ENCODE measurements at places on chromosomes 6 and 20.

- no peak for DNase-seq
Observed at GRCh38 chr6:168999392-168999791, 254.3 kb downstream of the THBS2 start.

DNA sequence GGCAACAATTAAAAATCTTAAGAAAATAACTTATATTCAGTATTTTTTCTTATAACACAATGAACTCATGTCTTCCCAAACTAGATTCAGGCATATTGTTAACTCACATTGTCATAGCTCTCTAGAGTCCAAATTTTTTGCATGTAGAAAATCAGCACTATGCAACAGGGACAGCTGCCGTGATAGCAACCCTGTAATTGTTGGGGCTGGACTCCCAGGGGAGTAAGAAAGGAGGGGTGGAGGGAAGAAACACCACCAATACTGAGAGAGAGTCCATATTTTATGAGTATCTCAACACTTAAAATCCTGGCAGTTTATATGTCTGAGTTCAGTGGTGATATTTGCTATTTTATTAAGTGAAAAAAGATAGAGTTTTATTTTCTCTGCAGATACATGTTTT is 89.6 kb upstream of the HS3ST5 start:
- DNase-seq = no peak

DNA sequence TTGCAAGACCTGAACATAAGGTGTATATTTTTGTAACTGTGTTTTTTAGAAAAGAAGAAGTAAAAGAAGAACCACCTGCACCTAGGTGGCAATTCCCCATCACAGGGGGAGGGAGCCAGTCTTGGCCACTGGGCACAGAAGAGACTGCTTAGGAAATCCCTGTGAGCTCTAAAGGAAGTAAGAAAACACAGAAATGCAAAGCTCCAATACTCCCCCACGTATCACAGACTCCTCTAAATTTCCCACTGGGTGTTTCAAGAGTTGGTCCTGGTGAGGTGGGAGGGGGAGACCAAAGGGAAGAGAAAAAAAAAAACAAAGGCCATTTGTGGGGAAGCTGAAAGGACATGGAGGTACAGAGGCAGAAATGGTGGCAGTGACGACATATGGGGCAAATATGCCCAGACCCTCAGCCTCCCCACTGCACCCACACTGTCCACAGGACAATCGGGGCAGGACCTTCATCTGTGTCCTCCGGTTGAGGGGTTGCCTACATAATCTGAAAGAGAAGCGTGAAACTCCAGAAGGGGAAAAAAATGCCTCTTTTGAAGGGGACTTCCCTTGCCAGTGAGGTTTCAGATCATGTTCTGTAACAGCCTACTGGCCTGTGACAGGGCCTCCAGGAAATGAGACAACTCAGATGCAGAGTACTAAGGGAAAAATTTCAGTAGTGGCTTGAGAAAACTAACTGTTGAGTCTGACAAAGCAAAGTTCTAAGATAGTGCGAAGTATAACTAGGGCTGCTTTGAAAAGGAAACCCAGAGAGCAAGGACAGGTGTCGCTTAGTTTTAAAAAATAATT is 226.2 kb upstream of the MARCKS start:
- DNase-seq = no peak

GRCh38 chr6:26553264-26553634 is 15.1 kb downstream of the HMGN4 start:
- peak; percentile 66 for DNase-seq

DNA sequence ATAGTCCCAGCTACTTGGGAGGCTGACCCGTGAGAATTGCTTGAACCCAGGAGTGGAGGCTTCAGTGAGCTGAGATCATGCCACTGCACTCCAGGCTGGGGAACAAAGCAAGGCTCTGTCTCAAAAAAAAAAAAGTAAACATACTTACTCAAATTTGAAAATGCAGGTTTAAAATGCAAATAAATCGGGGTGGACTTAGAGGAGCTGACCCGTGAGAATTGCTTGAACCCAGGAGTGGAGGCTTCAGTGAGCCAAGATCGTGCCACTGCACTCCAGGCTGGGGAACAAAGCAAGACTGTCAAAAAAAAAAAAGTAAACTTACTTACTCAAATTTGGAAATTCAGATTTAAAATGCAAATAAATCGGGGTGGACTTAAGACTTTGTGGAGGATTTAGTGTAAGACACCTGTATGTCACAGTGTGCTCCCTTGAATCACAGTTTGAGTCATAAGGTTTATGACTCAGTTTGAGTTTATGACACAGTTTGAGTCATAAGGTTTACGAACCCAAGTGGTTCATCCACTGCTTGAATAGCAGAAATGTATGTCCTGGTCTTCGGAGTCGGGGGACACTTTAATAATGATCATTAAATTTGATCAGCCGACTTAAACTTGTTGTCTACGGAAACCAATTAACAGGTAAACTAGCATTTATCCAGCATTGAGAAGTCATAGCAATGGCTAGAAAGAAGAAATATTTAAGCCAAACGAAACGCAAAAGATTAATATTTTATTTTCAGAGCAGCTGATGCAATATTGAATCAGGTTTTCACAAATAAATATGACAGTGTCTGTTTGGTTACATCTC is 6.8 kb upstream of the MRPS10 start:
- peak; percentile 73 for DNase-seq

GRCh38 chr6:88662163-88662580 is 301.2 kb downstream of the RNGTT start:
- DNase-seq = no peak

- DNase-seq = no peak
Observed at GRCh38 chr6:134419716-134420115, 101.8 kb upstream of the SGK1 start.

DNA sequence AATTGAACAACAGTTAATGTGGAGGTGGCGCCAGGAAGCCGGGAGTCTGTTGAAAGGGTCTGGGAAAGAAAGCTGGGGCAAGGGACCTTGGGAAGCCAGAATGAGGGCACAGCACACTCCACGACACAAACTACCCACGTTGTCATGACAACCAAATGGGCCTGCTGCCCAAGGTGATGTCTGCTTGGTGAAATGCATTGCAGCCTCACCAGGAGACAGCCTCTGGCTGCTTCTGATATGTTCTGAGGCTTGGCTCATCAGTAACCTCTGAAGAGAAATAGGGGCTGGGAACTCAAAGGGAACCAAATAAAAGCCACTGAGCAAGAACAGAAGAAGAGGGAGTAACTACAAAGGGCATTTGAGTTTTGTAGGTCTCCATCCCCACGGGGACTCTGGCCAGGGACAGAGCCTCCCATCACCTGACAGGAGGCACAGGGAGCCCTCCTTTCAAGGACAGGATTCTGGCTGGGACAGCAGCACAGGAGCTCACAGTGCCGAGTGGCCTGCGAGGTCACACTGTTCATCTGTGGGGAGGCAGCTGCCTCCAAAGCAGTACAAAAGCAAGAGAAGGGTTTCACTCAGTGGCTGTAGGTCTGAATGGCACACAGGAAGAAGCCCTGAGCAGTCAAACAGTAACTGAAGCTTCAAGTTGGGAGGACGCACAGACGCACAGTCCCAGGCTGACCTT is 44.6 kb upstream of the KCNK16 start:
- no peak for DNase-seq

- no peak for DNase-seq
Observed at GRCh38 chr6:46808806-46809205, 15.6 kb downstream of the MEP1A start.

DNA sequence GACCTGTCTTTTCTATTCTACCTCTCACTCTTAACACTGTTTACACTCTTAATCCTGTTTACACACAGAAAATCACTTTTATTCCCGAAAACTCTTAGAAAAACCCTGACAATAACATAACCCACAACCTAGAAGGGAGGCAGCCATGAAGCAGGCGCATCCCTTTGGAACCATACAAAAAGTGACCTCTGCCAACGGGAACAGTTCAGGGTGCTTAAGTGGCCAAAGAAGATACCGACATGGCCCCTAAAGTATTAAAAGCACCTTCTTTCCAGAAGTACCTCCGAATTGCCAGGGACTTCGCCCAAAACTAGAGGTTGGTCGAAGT is 490 bp downstream of the MMUT start:
- no peak for DNase-seq

DNA sequence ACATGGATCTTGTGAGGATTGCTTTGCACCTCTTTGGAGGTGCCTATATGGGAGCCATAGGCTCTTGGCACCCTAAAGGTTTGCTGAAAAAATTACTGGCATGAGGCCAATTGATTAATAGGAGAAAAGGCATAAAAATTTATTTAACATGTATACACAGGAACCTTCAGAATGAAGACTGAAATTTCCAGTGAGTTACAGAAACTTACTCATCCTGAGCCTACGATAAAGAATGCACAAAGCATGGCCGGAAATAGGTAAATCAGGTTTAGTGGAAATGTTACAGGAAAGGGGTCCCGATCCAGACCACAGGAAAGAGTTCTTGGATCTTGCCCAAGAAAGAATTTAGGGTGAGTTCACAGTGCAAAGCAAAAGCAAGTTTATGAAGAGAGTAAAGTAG is 625.3 kb downstream of the MMUT start:
- no peak for DNase-seq

GRCh38 chr20:15922556-15922955 is 650.7 kb downstream of the KIF16B start:
- no peak for DNase-seq

DNA sequence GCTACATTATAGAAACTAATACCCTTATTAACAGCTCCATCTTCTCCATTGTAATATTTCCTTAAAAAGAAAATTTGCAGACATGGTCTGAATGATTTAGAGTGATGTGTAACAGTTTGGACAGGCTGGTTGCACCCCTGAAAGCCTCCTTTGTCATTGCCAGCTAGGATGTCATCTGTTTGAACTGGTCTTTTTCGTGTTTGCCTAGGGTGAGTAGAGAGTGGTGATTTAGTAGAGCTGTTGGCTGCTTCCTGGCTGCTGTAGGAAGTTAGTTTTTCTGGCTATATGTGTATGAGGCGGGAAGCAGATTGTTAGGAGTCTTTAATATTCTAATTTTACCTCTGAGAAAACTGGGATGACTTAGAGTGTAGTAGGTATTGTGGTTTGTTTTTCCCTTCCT is 101.1 kb downstream of the ZFAND3 start:
- no peak for DNase-seq

- DNase-seq = no peak
Observed at GRCh38 chr6:44214307-44214706, 2.4 kb upstream of the MYMX start.

DNA sequence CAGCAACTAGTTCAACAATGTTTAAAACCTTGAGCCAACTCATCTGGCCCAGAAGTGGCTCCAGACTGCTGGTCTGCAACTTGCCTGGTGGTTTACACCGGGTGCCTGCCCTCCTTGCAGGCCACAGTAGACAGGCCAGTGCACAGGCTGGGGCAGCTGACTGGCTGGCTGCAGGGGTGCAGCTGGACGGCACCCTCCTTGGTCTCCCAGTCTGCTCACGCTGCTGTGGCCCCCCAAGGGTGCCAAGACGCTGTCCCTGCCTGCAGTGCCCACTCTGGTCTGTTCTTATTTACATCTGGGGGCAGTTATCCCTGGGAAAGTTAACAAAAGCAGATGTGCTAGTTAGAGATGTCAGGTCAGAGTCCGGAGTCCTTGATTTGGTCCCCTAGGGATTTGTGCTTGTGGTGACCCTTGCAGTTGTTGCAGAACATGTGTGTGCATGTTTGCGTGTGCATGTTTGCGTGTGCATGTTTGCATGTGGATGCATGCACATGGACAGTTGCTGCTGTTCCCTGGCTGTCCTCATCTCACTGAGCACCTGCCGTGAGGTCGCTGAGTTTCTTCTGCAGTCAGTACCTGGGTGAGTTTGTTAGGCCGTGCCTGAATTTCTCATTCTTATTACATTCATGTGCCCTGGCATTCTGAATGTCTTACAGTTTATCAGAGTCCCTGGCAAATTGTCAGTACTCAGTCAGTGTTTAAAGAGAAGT is 48.2 kb upstream of the IRF4 start:
- no peak for DNase-seq

DNA sequence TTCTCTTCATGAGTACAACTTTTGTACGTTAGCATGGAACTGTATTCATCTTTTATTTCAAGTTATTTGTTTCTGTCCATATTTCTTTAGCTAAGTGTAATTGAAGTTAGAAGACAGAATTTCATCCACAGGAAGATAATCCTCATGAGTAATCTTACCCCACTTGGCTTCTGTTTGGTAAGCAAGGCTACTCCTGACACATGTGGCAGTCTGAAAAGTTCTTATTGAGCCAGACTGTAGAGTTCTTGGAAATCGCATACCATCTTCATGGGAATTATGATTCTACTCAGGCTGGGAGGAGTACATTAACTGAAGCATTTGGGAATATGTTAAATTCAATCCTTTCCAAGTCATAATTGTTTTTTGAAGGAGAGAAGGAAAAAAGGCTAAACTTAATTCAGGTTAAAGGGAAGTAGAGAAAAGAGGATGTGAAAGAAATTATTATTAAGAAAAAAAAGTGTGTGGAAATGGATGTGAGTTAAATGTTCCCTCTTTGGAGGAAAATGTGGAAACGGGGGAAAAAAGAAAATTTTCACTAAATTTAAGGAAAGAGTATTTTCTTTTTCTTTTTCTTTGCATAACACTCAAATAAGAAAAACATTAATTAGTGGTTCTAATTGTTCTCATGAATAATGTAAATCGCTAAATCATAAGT is 41.5 kb upstream of the TENT5A start:
- DNase-seq = no peak

DNA sequence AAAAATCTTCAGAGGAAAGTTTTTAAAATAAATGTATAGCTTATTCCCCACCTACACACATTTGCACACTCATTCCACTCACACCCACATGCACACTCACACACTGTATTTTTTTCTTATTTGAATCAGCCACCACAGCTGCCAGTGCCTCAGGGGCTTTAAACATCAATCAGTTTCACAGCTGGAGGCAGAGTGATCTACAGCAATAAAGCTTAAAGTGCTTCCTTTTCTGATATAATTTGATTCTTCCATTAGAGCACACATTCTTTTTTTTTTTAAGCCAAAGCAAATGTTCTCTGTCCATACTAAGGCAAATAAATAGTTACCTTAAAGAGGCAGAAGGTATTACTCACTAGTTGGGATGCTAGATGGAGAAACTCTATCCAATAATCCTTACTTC is 498.8 kb upstream of the POU3F2 start:
- DNase-seq = no peak

DNA sequence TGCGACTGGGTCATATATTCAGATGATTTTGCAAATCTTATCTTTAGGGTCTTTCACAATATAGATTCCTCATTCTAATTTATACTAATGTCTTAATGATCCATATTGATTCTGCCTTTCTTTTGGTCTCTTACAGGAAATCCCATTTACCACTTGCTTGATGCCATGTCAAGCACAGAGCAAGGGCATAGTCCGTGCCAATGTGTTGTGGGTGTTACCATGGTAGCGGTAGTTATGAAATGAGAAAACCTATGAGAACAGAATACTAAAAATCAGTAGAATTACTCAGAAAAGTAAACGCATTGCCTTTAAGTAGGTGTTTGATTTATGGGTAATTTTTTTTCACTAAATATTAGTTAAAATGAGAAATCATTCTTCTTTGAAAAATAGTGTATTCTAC is 153.9 kb upstream of the RAB32 start:
- DNase-seq = no peak

- DNase-seq = no peak
Observed at GRCh38 chr6:156879591-156879990, 102.4 kb downstream of the ARID1B start.

- DNase-seq = no peak
Observed at GRCh38 chr6:2799936-2800527, 34.8 kb downstream of the WRNIP1 start.

Data from GM13976 (cell line).